ENCODE measurements at places on chromosomes 6 and 20. TPM values are rescaled to one million over a fixed set of nuclear protein-coding genes. Genes with fewer than 3 reads are reported as not detected.

GRCh38 chr6:150496629-150497028 lies 103.1 kb upstream of the PLEKHG1 start:
- DNase-seq, result no peak

- DNase-seq, result no peak
These were observed 58.9 kb upstream of the L3MBTL3 start for GRCh38 chr6:129959358-129959930.

DNA sequence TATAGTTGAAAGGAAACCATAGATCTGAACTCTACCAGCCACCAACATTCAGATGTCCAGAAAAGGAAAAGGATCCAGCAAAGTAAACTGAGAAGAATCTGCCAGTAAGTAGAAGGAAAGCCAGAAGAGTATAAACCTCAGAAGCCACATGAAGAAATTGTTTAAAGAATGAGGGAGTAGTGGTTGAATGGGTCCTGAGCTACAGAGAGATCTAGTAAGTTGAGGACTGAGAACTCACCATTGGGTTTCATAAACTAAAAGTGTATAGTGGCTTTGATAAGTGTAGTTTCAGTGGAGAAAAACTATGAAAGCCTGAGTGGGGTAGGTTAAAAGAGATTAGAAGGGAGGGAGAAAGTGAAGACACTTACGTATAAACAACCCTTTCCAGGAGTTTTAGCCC lies 32.0 kb upstream of the SUMO4 start:
- no peak for DNase-seq

DNA sequence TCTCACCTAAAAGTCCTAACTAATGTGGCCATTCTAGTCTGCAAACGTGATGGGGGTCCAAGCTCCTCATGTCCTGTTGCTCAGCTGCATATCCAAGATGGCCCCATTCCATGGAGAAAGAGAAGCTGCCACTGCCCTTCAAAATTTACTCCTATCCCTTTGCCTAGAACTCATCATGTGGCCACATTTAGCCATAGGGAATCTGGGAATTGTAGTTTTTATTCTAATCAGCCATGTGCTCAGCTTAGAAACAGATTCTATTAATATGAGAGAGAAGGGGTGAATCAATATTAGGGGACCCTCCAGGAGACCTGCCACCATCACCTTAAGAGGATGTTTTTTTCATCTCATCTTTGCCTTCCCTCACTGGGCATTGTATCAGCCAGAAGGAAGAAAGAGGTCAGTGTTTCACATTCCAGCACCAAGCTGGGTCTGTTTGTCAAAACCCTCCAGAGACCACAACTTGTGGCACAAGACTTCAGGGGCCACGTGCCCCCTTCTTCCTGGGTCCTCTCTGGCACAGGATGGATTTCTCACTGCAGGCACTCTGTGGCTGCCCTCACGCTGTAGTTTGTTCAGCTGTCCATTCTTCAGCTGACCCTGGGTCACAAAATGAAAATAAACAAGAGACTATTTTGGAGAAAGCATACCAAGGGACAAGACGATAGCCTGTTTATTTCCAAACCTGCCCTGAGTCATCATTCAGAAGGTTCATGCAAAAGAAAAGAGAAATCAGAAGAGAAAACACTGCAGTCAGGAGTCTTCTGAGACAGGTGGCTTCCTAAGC lies 172.0 kb downstream of the EYA2 start:
- DNase-seq, result peak; percentile 25

Gene KIAA0408
- total RNA-seq, result not detected

Gene PPP1R11
- 66.9 TPM for total RNA-seq

Gene SLC17A1
- total RNA-seq, result 0.64 TPM

Data from Caki2 (cell line).